Activated T-cell treated with anti-CD3 and anti-CD28 coated beads, Interleukin-2, amount 50 U/mL, for 1 hour (primary cell): ENCODE measurements at places on chromosomes 5 and 9.

DNA sequence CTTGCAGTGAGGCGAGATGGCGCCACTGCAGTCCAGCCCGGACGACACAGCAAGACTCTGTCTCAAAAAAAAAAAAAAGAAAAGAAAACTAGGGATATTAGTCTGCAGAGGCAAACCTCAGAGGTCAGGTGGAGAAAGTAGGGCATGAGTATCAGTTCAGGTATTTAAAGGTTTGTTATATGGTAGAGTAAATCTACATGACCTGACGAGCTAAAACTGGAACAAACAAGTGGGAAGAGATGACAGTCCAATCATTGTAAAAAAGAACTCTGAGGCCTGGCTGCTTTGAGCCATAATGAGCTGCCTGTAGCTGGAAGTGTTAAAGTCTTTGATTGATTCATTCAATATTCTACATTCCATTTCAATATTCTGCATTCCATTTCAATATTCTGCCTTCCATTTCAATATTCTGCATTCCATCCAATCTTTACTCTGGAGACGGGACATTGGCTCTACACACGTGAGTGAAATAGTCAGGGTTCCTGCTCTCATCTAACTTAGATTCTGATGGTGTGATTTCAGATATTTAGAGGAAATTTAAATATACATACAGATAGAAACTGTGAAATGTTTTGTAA is 28.9 kb upstream of the GRAMD2B start:
- no peak for DNase-seq

- no peak for DNase-seq
Measured at GRCh38 chr5:118008779-118009178, 979.6 kb downstream of the DTWD2 start.

DNA sequence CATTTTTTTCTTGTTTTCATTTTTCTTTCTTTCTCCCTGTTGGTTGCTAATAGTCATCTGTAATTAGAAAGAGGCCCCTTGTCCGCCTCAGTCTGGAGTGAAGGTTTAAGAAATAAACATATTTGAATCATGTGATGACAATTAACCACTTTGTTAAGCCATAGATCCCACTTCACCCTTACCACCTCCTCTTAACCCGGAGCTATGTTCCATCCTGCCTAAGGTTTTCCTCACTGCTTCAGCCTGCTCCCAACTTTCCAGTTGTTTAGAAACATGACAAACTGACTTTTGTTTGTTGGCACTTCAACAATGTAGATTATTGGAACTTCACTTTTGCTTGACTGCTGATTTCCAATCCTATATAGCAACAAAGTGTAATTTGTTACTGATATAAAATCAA is 37.4 kb upstream of the SSBP2 start:
- DNase-seq = no peak

- DNase-seq = no peak
Measured at GRCh38 chr5:133370036-133370831, 242.1 kb downstream of the FSTL4 start.

GRCh38 chr9:21434202-21435014 is 5.8 kb upstream of the IFNA1 start:
- no peak for DNase-seq

DNA sequence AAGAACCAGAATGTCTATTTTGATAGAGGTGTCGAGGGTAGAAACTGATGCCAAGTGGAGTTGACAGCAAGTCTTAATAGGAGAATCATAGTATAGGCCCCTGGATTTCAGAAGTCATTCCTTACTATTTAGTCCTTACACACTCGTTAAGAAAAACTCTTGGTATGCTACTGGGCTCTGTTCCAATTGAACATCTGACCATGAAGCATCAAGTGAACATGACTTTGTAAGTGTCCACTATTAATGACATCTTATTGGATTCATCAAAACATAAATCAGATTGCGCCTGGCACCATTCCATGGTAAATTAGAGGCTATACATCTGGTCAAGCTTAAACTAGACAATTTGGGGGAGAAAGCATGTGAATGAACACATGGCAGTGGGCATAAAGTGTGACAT is 1056.5 kb upstream of the EDIL3 start:
- DNase-seq = no peak

DNA sequence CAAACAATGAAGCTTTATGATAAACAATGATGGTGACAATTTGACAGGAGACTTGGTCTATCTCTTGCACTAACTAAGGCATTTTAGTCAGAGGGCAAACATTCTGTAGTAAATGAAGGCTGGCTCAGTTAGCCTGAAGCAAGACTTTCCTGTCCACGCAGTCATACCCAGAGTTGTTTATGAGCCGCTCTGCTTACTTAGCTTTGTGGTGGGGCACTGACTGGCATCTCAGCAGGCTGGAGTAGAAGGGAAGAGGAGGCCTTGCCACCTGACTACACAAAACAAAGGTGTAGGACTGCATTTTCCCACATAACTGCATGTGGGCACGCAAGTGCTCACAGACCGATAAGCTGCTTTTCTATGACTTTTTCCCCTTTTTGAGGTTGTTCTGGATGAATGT is 133.7 kb upstream of the EPB41L4A start:
- no peak for DNase-seq

DNA sequence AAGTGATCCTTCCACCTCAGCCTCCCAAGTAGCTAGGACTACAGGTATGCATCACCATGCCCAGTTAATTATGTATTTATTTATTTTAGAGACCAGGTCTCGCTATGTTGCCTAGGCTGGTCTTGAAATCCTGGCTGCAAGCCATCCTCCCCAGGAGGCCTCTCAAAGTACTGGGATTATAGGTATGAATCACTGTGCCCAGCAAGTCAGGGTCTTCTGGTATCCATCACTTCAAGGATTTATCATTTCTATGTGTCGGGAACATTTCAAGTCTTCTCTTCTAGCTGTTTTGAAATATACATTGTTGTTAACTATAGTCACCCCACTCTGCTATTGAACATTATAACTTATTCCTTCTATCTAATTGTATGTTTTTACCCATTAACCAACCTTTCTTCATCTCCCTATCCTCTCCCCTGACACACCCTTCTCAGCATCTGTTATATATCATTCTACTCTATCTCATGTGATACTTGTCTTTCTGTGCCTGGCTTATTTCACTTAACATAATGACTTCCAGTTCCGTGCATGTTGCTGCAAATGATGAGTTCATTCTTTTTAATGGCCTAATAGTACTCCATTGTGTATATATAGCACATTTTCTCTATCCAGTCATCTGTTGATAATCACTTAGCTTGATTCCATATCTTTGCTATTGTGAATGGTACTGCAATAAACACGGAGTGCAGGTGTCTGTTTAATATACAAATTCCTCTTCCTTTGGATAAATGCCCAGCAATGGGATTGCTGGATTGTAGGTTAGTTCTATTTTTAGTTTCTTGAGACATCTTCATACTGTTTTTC is 26.4 kb downstream of the UTP15 start:
- DNase-seq = no peak

- DNase-seq = no peak
Measured at GRCh38 chr5:120683580-120683979, 219.5 kb downstream of the PRR16 start.

GRCh38 chr5:124180875-124181461 is 565.5 kb downstream of the ZNF608 start:
- no peak for DNase-seq

DNA sequence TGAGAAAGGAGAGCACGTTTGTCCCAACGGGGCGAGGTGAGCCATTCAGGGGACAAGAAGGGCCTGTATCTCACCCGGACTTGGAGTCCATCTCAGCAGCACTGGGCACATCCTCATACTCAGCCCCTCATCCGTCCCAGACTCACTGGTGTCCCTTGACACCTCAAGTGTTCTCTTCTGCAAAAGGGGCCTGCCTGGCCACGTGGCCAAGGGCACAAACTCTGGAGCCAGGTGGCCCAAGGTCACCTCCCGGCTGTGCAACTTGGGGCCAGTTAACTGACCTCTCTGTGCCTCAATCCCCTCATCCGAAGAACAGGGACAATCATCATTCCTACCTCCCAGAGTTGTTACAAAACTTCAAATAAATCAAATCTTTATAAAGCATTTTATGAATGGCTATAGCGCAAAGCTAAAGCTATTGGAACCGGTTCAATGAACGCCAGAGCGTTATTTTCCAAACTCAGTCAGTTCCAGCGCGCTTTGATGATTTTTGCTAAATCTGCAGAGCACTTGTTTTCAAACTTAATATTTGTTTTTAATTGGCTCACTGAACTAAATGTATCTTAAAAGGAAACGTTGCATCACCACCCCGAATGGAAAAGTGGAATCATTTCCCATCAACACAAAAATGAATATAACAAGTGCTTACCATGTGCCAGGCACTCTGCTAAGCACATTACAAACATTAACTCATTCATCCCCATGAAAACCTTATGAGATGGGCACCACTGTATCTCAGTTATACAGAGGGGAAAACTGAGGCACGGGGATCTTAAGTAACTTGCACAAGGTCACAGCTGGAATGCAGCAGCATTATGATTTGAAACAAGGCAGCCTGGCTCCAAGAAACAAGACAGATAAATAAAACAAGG is 49.3 kb downstream of the DUSP1 start:
- no peak for DNase-seq

GRCh38 chr9:103533318-103533717 is 538.2 kb downstream of the CYLC2 start:
- no peak for DNase-seq

DNA sequence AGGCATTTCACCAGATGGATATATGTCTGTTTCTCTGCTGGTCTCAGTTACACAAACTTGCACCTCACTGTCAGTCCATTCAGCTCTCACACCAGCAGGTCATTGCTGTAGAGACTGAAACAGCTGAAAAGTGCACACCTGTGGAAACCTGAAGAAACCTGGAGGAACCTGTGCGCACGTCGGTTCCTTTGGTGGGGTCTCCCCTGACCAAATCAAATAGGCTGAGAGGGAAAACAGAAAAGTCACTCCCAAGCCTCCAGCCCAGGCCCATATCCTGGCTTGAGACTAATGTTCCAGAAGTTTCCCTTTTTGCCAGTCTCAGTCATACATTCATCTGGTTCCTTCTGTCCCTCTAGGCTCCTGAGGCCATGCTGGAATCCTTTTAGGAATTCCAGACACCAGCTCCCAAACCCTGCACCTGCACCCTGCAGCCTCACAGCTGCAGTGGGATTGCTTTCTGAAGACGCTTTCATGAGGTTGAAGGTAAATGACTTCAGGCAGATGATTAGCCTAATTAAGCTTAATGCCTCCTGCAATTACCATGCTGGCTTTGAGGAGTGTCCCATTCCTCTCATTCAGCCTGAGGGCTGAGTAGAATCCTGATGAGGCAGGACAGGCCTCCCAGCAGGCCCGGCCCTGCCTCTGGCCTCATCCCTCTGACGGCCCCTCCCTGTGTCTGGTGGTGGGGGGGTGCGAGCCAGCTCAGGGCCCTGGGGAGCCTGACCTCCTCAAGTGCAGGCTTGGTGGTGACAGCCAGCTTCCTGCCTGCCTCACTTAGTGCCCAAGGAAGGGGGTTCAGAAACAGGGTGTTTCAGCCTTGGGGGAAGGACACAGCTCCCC is 24.3 kb upstream of the CXCL14 start:
- DNase-seq = no peak
